Right atrium auricular region (tissue), 2 donors: ENCODE measurements at places on chromosomes 3 and 15.

- no peak for DNase-seq
Measured at GRCh38 chr15:44654858-44655257, 8.6 kb downstream of the SPG11 start.

- DNase-seq, result no peak
Measured at GRCh38 chr3:32138545-32139104, 32.2 kb downstream of the GPD1L start.

- no peak for DNase-seq
Measured at GRCh38 chr3:179771797-179772196, 119.0 kb downstream of the USP13 start.

DNA sequence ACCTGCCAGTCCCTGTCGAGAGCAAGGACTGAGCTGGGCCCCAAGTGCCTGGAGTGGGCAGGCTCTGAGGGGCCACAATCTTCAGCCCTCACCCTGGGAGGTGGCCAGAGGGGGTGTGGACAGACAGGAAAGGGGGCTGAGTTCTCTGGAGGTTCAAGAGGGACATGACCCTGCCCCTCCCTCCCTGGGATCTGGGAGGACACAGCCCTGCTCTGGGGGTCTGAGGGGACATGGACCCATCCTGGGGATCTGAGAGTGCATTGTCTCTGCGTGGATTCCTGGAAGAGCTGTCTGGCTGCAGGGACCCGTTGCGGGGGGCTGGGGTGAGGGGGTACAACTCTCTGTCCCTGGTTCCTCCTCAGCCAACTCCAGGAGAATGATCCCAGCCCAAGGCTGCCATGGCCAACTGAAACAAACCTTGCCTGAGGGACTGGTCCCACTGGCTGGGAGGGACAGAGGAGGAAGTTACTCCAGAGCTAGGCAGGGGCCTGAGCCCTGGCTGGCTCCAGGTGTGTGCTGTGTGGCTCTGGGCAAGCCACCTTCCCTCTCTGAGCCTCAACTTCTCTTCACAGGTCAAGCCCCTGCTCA lies 29.0 kb downstream of the PTH1R start:
- DNase-seq, result no peak

DNA sequence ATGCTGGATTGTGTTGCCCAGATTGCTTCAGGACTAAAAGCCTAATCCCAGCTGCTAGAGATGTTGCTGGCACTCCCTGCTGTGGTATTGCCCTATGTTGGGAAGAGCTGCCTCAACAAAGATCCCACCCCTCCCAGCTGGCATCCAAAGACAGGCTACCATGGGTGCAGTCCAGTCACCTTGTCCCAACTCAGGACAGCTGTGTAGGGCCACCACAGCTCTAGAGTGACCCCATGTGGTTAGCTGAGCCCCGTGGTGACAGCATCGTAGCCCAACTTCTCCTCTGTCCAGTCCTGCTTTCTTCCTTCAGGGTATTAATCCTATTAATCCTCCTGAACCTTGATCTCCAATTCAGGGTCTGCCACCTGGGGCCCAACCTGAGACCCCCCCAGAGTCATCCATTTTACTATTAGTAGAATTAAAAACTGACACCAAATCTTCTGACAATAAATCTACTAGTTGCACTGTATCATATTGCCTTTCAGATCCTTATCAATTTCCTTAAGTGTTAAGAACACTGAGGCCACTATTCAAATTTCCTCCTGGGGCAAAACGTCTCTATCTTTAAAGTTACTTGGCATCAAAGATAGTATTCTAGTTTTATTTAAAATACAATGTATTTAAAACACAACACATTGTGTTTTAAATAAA lies 83.5 kb downstream of the AQP9 start:
- DNase-seq, result no peak
